HFF-Myc (cell line): ENCODE measurements at places on chromosomes 12 and 14.

DNA sequence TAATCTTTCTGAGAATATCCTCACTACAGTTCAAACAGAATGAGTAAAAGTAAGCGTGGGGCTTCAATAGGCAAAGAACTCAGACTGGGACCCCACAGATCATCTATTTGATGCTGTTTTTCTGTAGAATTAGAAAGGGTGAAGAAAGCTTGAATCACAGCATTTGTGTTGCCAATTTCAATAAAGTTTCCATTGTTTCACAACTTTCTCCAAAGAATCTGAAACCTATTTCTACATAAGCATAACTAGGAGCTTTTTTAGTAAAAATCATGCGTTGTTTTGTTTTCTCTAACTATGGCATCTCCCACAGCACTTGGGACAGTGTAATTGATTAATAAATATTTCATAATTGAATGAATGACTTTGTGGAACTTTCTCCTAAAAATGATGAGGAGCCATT lies 16.7 kb upstream of the NEDD1 start:
- DNase-seq: no peak

- no peak for DNase-seq
Observed at GRCh38 chr12:113634474-113634873, 162.8 kb upstream of the LHX5 start.

GRCh38 chr12:112381406-112381882 lies 787 bp downstream of the HECTD4 start:
- DNase-seq: no peak

GRCh38 chr14:21047378-21047781 lies 5.2 kb downstream of the RNASE7 start:
- DNase-seq: no peak

DNA sequence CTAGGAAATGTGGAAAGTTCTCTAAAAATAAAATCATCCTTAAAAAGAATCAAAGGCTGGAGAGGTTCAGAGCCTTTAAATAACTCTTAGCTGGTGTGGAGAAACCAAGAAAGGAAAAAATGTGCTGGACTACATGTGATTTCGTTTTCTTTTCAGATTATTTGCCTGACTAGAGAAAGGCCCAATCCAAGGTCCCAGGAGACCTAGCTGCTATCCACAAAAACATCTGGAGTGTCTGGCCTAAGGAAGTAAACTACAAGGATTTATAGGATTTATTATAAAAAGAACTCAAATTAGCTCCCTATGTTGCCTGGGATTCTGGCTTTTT lies 774 bp upstream of the TMEM30B start:
- DNase-seq: no peak

DNA sequence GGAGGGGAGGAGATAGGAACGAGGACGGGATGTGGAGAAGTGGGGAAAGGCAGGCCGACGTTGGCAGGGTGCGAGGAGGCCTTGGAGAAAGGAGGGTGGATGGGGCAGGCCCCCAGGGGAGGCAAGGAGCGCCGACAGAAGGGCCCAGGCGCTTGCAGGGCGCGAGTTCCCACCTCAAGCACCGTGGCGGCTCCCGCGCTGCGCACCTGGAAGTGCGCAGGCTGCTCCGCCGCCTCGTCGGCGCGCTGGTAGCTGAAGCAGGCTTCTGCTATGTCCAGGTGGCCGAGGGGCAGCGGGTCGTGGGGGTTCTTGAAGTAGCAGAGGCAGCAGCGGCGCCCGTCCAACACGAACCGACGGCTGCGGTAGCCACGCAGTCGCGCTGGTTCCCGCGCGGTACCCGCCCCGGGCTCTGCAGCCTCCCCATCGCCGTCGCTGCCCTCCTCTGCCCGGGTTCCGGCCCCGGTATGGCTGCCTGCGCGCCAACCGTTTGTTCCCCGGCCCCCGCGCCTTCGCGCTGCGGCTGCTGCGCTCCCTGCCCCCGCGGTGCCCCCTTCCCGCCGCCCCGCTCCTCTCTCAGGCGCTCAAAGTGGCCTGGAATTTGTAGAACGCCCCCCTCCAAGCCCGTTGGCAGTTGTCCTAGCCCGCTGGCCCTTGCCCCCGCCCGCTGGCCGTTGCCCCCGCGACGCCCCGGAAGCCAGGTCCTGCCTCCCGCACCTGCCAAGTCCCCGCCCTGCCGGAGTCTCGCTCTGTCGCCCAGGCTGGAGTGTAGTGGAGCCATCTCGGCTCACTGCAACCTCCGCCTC lies 1.1 kb upstream of the ACTR6 start:
- DNase-seq: no peak

DNA sequence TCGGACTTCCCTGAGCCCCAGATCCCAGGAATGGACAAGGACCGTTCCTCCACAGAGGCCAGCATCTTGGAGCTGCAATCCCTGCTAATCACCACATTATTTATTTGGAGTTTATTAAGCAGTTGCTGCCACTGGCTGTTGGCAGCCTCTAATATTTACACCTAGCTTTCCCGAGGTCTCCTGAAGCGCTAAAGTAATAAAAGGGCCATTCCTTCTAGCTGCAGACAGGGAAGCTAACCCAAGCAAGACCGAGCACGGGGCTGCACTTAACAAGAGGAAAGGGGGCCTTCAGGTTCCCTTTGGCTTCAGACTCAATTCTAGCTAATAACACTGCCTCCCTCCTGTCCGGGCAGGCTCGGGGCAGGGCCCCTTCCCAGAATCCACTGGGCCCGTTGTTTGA lies 63.7 kb downstream of the BCL11B start:
- DNase-seq: no peak

DNA sequence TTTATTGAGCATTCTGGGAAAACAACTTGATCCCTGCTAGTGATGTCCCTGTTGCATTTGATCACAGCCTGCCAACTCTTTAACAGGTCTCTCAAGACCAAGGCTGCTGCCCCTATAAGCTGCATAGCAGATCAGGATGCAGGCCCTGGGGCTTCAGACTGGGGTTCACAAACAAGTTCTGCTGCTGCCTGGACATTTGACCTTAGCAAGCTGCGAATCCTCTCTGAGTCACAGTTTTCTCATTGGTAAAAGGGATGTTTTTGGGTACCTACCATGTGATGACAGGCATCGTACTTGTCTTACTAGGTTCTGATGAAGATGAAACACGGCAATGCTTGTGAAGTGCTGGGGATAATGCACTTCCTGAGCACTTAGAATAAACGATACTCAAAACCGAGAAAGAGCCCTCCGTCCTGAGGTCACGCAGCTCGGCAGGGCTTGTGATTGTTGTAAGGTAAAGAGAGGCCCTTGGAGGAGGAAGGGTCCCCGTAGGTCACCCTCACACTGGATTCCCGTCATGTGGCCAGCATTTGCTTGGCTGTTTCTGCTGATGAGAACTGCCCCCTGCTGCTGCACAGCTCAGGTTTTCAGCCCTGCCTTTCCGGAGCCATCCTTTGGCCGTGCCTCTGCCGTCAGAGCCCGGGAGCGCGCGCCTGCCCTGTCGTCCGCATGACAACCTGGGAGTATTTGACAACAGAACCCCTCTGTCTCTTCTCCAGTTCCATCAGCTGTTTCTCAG lies 39.1 kb downstream of the TSPAN9 start:
- no peak for DNase-seq

GRCh38 chr12:44885902-44886301 lies 9.8 kb upstream of the NELL2 start:
- DNase-seq: no peak

GRCh38 chr12:15558915-15559528 lies 230.2 kb downstream of the EPS8 start:
- DNase-seq: no peak

- no peak for DNase-seq
Observed at GRCh38 chr12:774051-774614, 21.8 kb downstream of the WNK1 start.

DNA sequence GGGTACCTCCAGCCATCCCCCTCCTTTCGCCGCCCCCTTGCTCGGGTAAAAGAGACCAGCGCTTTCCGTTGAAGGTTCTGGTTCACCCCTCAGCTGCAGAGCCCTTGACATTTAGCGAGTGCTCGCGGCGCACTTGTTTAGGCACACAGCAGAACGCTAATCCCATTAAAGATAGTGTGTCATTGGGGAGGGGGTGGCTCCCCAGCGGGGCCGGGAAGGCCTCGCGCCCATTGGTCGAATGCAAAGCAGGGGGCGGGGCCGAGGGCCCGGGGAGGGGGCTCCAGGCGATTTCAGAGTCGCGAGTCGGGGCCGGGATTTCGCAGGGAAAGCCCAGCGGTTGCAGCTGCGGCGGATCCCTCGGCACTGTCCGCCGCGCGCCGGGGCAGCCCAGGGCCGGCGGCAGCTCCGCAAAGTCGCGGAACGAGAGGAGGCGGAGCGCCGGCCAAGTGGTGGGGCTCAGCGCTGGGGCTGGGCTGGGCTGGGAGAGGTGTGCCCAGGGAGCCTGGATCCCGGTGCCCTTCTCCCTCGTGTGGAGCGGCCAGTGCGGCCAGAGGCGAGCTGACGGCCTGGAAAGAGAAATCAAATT lies 122.9 kb downstream of the TSPAN9 start:
- DNase-seq: no peak

- no peak for DNase-seq
Observed at GRCh38 chr14:103138301-103139131, 15.3 kb downstream of the TNFAIP2 start.

DNA sequence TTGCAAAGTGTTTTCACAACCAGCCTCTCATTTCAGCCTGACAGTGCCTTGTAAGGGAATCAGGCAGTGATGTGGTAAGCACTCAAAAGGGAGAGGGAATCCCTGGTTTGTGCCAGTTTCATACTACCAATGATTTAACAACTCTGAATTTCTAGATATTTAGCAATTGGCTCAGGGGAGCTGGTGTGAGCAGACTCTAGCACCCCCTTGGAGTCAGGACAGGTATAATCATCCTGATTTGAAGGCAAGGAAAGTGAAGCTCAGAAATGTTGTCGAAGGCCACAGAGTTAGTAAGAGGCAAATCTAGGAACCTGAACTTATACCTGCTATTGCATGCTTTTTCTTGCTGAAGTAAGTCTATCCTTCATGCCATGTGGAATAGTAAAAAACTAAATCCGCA lies 63.1 kb upstream of the DACT1 start:
- DNase-seq: no peak

GRCh38 chr12:52250048-52250990 lies 17.3 kb downstream of the KRT7 start:
- no peak for DNase-seq

DNA sequence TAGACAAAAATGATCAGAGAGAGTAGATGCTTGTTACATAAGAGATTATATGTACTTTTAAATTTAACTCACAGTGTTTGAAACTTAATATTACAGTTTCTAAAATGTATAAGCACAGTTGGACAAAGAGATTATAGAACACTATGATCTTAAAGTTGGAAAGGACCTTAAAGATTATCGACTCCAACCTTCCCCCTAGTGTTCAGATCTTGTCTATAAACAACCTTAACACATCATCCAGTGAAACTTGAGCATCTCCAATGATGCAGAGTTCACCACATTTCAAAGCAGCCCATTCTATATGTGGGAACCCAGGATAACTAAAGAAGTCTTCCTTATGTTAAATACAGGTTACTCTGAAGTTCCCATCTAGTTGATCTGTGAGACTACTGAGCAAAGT lies 480.8 kb downstream of the RMST start:
- DNase-seq: no peak

DNA sequence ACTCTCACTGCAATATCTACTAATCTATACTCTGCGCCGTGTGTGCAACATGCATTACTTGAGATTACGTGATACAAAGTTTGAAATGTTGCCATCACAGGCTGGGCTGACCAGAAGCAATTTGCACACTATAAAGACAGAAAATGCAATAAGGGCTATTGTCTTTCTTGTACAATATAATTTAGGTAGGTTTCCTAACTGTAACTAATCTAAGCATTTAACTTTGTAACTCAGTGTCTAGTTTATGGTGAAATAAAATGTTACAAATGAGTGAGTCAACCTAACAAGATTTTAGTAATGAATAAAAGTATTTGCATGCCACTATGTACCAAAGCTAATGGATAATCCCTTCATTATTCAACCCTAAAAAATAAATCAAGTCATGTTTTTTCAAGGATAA lies 57.8 kb downstream of the LRP6 start:
- DNase-seq: no peak

DNA sequence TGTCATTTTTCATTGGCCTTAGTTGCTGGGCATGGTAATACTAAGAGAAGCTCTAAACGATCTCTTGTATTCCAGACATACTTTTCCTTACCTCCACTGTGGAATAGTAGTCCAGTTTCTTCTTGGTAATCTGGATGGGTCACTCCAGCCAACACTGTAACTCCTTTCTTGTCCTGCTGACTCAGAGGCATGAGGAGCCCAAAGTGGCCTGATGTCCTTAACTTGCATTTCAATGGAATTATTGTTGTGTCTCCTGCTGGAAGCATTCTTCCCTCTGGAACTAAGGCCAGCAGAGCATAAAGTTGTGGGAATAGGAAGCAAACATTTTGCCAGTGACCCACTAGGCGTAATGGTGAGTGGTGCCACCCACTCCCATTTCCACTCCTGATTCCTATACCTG lies 33.1 kb downstream of the DAAM1 start:
- DNase-seq: no peak

DNA sequence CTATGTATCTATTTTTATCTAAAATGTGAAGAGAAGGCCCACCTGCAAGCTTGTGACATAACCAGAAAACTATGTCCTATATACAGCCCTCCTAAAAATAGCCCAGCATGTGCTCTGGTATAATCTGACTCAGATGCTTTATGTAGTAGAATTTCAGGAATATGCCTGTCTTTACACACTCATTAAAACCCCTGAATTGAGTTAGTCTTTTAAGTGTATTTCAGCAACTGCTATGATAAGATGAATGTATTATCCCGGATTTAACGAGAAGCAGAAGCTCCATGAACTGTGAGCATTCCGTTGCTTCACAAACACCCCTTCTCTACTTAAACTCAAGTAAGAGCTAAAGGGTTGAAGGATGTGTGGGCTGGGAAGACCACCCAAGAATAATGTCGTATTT lies 89.9 kb upstream of the PRICKLE1 start:
- DNase-seq: peak; percentile 17

DNA sequence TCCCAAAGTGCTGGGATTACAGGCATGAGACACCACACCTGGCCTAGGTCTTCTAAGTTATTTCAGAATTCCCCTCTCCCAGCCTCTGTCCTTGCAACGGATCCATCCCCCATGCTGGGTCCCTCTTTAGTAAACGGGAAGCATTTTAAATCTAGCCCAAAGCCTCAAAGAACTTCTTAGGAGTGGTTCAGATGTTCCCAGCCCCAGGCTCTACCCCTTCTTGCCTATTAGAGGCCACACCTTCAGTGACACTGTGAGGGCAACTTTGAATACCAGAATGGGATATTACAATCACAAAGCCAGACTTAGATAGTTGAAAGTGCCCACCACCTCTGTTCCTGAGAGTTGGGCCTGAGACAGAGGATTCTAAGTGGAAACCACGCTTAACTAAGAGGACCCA lies 18.1 kb upstream of the SPPL3 start:
- no peak for DNase-seq
